ENCODE measurements at places on chromosomes 7 and 10.

DNA sequence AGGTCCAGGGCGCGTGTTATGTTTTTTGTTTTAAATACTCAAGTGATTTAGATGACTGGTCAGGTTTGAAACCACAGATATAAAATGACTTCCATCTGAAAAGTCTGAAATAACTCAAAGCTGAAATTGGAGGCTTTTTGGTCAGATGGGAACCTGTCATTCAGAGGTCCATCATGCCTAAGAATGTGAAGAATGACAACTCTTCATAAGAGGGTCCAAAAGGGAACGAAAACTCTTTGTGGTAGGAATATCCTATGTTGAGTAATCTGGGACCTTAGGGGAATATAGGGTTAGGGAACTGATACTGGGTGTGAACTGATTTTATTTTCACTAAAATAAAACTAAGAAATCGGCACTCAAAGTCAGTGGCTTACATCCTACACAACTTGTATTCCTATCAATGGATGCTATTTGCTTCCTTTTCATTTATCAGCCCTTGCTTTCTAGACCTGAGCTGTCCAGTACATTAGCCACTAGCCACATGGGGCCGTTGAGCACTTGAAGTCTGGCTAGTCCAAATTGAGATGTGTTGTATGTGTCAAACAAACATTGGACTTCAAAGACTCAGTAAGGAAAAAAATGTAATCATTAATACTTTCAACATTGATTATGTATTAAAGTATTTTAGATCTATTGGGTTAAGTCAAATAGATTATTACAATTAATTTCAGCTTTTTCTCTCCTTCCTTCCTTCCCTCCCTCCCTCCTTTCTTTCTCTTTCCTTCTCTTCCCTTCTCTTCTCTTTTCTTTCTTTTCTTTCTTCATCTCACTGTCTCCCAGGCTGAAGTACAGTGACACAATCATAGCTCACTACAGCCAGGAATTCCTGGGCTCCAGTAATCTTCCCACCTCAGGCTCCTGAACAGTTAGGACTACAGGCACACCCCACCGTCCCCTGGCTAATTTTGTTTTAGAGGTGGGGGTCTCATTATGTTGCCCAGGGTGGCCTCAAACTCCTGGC, 56.5 kb upstream of the KDM7A start:
- DNase-seq, result no peak

DNA sequence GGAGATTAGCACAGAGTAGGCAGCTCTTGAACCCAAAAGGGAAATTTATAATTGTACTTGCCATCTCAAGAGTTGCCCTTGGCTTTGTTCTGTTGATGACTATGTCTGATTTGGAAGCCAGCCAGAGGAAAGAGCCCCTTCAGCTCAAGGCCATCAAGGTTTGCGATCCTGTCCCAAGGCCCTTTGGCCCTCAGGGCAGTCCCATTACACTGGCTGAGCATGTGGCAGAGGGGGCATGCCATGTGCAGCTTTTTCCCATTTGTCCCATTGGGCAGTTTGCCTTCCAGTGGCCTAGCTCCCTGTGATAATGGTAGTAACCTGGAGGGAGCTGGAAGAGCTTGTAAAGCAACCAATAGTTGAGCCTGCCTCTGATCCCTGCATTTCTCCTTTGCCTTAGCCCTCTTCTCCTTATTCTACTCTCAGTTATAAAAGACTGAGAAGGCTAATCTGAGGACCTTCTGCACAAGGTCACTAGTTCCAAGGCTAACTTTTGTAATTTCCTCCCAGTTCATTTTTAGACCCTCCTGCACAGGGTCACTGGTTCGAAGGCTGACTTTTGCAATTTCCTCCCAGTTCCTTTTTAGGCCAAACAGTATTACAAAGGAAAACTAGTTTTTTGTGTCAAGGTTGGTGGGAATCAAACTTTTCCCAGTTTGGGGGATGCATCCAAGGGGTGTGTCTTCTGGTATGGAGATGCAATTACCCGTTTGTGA, 31.0 kb upstream of the ARHGAP12 start:
- no peak for DNase-seq

DNA sequence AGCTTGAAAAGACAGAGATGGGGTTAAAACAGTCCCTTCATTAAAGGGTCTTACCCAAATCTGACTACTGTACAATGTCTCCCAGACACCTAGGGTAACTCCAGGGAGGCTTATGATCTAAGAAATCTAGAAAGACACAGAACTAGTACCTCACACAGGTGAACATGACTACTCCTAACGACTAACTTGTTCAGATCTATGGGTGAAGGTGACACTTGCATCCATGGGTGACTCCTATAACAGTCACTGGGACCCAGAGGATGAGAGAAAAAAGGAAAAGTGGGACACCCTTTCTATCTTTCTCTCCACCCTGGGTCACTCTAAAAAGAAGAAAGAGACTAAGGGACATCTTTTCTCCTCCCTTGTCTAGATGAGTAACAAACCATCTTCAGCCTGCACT, 19.2 kb downstream of the AKR1C8 start:
- DNase-seq, result no peak

- DNase-seq, result no peak
Measured at GRCh38 chr10:96390460-96390864, 31.7 kb upstream of the OPALIN start.

GRCh38 chr10:90885176-90885575, 13.4 kb downstream of the RPP30 start:
- no peak for DNase-seq

DNA sequence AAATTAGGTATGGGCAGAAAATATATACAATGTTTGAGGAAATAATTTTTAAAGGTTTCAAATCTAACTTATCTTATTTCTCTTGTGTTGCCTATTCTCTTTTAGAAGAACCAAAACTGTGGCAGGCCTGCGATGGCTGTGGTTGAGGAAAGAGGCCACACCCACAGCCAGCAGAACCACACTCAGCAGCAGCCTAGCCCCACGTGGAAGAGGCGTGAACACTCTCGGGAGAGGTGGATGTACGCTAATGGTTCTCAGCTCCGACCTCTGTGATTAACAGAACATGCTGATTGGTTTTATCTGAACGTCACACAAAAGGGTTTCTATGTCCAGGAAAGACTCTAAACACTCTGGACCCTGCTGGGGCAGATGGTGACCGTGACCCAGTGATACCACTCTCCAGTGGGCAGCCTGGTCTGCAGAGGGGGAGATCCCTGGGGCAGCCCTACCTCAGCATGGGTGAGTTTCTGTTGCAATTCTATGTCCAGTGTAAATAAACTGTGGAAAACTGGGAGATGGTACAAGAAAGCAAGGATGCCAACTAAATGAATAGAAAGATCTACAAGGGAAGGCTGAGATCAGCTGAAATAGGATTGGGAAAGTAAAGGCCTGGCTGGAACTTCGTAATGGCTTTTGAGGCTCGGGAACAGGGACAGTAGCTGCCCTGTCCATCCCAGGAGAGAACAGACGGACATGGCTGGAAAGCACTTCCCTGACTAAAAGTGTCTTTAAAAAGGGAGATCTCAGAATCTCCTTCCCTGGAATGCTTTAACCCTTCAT, 26.6 kb downstream of the DIP2C start:
- no peak for DNase-seq

GRCh38 chr10:126075009-126075408, 178.6 kb downstream of the FANK1 start:
- DNase-seq, result no peak

DNA sequence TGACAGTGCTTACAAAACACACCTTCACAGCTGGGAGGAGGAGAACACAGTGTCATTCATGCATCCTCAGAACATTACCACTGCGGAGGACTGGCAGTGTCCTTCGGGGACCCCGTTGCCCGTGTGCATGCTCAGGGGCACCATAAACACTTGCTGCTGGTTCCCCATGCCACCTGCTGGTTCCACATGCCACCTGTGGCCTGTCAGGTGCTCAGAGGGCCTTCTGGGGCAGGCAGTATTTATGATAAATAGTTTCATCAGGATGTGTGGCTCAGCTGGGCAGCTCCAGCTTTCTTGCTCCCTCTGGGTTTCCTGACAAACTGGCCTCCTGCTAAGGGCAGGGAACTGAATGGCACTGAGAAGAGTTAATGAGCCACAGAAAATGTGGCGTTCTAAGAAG, 32.1 kb downstream of the CELF2 start:
- DNase-seq, result no peak

GRCh38 chr7:1267016-1267900, 34.6 kb downstream of the UNCX start:
- DNase-seq, result no peak
